ENCODE measurements at places on chromosomes 11 and 22.

- DNase-seq: no peak
These were observed 613.5 kb downstream of the SOX6 start for GRCh38 chr11:15742626-15743519.

- no peak for DNase-seq
These were observed 986 bp downstream of the NLRP10 start for GRCh38 chr11:7964261-7964660.

DNA sequence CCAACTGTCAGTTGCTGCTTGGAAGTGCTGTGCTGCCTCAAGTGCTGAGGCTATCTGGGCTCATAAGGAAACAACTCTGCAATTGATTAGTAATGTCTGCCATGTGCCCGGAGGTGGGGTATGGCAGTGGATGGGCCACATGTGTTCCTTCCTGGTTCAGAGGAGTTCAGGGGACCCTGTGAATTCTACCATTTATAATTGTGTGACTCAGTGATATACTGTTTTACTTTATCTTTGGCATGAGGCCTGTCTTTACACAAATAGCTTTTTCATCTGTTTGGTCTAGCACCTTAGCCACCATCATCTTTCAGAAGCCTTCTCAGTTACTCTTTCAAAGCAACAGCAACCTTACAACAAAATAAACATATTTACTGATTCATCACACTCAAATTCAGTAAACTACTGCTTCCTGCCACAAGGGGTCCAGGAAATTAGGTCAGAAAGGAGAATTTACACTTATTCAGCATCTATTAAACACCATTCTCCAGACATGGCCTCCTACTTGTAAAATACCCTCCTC, 20.9 kb downstream of the DKK3 start:
- no peak for DNase-seq

DNA sequence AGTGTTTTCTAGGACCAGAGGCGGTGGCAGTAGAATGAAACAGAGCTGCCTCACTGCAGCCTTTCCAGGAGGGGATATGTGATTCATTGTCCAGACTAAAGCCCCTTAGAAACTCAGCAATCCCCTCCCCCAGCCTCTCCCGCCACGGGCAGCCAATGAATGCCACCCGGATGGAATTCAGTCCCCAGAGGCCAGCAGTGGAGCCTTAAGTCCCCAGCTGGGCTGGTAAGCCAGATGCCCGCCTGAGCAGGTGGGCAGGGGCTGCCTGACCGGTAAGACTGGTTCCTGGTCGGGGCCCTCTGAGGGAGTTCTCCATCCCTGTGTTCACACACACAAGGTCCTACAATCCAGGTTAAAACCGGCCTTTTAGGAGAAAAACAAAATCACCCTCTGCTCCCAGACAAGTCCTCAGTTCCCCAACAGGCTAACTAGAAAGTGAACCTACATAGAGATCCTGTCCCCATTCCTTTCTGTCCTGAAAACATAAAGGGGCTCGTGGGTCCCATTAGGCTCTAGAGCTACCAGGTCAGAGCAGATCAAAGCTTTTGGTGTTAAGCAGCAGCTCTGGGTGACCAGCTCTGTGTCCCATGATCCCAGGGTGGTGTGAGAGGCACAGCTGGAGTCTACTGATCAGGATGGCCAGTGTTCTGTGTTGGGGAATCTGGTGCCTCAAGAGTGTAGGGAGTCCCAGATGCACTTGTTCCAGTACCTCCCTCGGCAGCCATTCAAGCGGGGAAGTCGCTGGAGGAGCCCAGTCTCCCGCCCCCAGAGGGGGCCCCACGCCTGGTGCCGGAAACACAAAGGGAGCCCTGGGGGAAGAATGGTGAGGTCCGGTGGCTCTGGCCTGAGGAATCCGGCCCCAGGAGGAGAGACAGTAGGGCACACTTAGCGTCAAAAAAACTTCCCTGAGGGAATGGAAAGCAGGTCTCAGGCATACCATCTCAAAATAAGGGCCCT, 2.6 kb downstream of the PATZ1 start:
- peak; percentile 12 for DNase-seq

DNA sequence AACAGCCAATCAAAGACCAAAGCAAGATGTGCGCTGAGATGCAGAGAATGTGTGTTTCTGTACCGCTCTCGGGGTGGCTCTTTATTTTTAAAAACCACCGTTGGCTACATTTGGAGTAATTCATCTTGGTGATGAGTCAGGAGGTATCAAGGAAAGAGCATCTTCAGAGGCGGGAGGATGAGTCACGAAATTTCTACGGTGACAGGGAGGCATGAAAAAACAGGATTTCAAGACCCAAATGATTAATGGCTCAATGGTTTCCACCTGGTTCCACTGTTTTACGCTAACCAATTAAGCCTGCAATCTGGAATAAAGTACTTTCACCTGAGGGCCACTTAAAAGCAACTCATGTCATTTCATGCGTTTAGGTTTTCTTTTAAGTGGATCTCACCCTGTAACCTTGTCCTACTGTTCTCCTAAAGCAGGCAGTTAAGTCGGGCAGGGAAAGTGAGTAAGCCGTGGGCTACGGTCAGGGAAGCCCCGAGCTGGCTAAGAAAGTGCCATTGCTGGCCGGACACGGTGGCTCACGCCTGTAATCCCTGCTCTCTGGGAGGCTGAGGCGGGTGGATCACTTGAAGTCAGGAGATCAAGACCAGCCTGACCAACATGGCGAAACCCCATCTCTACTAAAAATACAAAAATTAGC, 74.6 kb downstream of the CELSR1 start:
- no peak for DNase-seq

- DNase-seq: no peak
These were observed 6.3 kb upstream of the SMIM35 start for GRCh38 chr11:118092907-118093571.

- no peak for DNase-seq
These were observed 15.3 kb downstream of the OR51M1 start for GRCh38 chr11:5398936-5399335.

- peak; percentile 34 for DNase-seq
These were observed 14.1 kb downstream of the WT1 start for GRCh38 chr11:32420937-32421901.

DNA sequence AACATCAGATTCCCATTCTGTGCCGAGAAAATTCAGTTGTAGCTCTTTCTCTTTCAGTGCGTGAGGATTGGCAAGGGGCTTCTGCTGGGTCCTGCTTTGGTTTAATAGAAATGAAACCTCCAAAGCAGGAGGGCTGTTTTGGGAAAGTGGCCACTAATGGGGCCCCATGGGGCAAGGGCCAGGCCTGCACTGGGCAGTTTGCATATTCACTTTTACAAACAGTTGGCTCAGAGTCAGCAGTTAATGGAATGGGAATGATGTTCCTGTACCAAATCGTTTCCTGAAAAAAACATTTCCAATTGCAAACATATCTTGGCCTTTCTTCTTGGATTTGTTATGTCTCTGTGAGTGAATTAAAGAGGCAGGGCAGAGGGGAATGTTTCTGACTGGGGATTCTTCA, 92.1 kb downstream of the PARVA start:
- DNase-seq: no peak

GRCh38 chr11:96167203-96167758, 175.7 kb downstream of the MAML2 start:
- DNase-seq: no peak

GRCh38 chr11:107606141-107606540, 15.2 kb downstream of the ELMOD1 start:
- DNase-seq: no peak

GRCh38 chr11:9858218-9858617, 194.3 kb downstream of the SWAP70 start:
- DNase-seq: no peak

DNA sequence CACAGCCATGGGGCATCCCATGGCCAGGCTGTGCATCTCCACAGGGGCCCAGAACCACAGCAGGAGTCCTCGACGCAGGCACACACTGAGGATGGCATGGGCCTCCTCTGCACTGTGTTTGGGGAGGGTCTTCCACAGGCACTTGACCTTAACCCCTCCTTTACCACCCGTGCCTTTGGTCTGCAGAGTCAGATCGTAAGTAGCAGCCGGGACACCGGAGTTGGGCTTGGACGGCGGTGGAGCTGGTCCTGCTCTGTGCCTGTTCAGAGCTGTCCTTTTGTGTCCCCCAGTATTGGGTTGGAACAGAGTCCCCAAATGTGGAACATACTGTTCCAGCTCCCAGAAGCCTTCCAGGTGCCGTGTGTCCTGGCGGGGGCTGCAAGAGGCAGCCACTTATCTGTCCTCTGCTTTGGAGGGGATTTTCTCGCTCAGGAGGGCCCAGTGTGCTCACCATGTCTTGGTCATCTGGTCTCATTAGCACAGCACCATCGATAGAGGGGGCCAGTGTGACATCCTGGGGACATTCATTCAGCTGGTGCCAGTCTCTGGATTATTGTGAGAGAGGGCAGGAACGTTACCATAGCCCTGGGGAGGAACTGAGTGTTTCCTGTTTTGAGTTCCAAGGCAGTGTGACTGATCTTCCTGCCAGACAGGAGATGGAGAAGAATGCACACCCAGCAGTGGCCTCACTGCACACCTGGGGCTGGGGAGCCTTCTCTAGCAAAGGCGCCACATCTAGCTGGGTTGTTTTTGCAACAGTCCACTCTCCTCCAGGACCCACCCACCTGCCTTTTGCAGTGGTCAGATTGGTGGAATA, 12.4 kb downstream of the CRELD2 start:
- no peak for DNase-seq

- DNase-seq: no peak
These were observed 24.8 kb downstream of the MCM5 start for GRCh38 chr22:35424761-35425160.

- peak; percentile 6 for DNase-seq
These were observed 47.5 kb upstream of the PICALM start for GRCh38 chr11:86116386-86116726.

- DNase-seq: no peak
These were observed 18.5 kb downstream of the PTPRJ start for GRCh38 chr11:47998733-47999359.

GRCh38 chr11:122202161-122202950, 86.3 kb upstream of the BLID start:
- DNase-seq: no peak

- DNase-seq: no peak
These were observed 3.4 kb downstream of the FAM83F start for GRCh38 chr22:39997939-39998726.

GRCh38 chr11:13391217-13391616, 71.8 kb downstream of the BTBD10 start:
- DNase-seq: no peak

GRCh38 chr11:17979770-17980371, 33.0 kb downstream of the SERGEF start:
- no peak for DNase-seq

- no peak for DNase-seq
These were observed 3.4 kb downstream of the PTGDR2 start for GRCh38 chr11:60852117-60852981.

GRCh38 chr11:122159173-122159721, 43.2 kb upstream of the BLID start:
- no peak for DNase-seq

DNA sequence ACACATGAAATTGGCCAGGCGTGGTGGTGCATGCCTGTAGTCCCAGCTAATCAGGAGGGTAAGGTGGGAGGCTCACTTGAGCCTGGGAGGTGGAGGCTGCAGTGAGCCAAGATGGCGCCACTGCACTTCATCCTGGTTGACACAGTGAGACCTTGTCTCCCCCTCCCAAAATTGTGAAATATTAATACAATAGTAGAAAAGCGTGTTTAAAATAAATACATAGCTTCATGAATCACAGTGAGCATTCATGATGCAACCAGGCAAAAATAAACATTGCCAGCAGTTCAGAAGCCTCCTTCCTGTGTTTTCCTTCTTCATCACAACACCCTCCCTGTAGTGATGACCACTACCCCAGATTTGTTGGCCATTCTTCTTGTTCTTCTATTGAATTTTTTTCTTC, 4.3 kb upstream of the TEAD1 start:
- DNase-seq: no peak

DNA sequence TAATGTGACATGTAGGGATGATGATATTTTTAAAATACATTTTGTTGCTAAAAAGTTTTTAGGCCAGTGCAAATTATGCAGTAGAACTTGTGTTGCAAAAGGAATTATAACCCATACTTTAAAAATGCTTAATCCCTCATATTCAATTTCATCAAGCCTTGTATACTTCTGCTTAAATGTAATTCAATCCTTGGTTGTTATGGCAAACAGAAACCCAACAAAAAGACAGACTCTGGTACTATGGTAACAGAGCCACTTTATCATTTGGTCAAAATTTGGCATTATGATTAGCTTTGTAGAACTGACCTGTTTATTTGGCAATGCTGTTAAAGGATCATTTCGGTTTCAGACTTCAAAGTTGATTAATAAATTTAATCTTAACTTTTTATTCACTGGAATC, 284.8 kb downstream of the TMEM135 start:
- DNase-seq: no peak

- DNase-seq: no peak
These were observed 50.9 kb upstream of the NFRKB start for GRCh38 chr11:129946256-129946655.

GRCh38 chr22:38236786-38237185, 35.0 kb downstream of the MAFF start:
- no peak for DNase-seq

All from activated effector memory CD4-positive, alpha-beta T cell treated with Interleukin-2 at 50 U/mL for 16 hours (primary cell).